ENCODE measurements at places on chromosomes 6 and 20.

GRCh38 chr6:137412562-137412961, 81.6 kb downstream of the OLIG3 start:
- no peak for DNase-seq

GRCh38 chr6:110815015-110815410, 256 bp downstream of the CDK19 start:
- DNase-seq = no peak

DNA sequence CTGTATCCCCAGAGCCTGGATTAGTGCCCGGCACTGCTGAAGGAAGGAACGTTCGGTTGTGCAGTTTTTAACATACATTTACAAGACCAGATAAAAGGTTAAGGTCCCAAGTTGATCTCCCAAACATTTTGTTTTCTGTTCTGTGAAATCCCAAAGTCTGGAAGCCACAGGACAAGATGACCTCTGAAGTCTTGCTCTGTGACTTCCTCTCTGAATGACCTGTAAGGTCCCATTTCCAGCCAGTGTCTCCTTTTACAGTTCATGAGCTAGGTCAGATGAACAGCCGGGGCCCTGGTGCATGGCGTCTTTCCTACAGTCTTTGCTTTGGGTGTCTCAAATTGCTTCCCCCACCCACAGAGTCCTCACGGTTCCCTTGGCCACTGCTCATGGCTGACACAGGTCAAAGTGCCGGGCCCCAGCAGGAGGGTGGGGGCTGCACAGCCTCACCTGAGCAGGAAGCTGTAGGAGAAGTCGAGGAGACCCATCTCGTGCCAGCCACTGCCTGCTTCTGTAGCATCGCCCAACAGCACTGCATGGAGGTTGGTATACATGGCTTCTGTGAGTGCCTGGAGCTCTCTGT, 24.0 kb downstream of the PTGIS start:
- DNase-seq = no peak

DNA sequence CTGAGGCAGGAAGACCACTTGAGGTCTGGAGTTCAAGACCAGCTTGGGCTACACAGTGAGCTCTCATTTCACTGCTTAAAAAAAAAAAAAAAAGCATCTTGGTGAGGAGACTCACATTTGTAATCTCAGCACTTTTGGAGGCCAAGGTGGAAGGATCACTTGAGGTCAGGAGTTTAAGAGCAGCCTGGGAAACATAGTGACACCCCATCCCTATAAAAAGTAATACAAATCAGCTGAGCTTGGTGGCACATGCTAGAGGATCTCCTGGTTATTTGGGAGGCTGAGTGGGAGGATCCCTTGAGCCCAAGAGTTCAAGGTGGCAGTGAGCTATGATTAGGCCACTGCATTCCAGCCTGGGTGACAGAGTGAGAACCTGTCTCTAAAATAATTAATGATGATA, 29.4 kb upstream of the SYNCRIP start:
- DNase-seq = no peak

- DNase-seq = no peak
These were observed 8.8 kb downstream of the DEFB129 start for GRCh38 chr20:235891-236290.

DNA sequence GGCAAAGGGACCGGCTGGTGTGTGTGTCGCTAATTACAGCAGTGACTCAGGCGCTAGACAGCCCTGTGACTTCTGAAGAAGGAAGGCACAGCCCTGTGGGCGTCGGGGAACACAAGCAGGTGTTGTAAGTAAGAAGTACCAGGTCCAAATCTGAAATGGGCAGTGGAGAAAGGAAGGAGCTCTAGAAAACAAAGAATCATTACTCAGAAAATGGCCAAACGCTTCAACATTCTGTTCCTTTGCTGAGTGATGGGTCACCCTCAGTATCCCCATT, 106.8 kb downstream of the PXDC1 start:
- DNase-seq = no peak

DNA sequence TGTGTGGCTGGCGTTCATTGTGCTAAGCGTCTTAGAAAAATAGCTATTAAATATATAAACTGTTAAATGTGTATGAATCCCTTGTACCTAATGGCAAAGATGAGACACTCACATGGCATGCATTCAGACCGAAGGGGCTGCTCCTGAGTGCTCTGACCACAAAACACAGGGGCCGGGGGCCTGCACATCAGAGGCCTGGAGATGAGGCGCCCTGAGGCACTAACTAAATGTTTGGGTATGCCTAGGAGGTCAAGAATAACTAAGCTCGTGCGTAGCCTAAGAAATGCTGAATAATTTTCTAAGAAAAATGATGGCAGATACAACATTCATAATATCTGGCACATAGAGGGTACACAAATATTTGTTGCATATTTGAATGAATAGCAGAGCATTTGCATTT, 92.5 kb downstream of the PSMB1 start:
- DNase-seq = no peak

GRCh38 chr6:68633972-68634725, 933 bp upstream of the ADGRB3 start:
- no peak for DNase-seq

GRCh38 chr6:169428532-169428931, 174.9 kb upstream of the THBS2 start:
- no peak for DNase-seq

GRCh38 chr6:22313796-22314195, 17.0 kb upstream of the PRL start:
- no peak for DNase-seq

- no peak for DNase-seq
These were observed 206.9 kb downstream of the IBTK start for GRCh38 chr6:82040405-82041221.

DNA sequence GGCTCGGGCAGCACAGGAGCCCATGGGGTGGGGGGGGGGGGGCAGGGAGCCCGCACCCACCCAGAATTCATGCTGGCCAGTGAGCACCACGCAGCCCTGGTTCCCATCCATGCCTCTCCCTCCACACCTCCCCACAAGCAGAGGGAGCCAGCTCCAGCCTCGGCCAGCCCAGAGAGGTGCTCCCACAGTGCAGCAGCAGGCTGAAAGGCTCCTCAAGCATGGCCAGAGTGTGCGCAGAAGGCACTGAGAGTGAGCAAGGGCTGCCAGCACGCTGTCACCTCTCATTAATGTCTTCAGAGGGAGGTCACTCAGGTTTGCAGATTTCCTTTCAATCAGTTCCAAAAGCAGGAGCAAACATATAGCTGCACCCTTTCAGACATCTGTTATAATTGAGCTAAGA, 32.4 kb downstream of the GSTA4 start:
- DNase-seq = no peak

DNA sequence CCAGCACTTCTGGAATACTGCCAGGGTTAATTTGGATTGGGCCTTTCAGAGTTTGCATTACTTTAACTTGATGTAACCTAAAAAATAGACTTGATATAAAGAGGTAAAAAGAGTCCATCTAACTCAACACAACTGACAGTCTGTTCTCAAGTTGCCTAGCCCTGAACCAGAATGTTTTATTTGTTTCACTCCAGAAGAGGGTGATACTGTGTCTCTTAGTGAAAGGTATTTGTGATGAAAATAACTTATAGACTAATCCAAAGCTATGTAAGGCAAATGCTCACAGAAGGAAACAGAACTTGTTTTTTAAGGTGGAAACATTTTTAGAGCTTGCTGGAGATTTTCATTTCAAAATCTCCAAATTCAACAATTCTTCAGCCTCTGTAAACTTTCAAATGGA, 469.1 kb upstream of the RUNX2 start:
- DNase-seq = no peak

DNA sequence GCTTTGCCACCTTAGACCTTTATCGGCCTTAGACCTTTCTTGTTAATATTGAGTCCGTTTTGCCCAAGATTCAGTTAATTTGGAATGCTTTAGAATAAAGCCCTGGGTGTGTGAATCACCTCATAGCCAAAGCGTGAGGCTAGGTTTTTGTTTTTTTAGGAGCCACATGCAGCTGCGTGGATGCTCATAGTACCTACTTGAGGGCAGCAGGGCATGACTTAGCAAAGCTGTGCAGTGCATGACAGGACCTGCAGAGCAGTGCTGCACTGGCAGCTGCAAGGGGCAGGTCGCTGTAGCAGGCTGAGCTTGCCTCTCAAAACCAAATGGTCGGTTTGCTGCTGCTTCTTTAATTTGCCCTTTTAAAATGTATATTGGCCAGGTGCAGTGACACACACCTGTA, 116.1 kb downstream of the JAG1 start:
- no peak for DNase-seq

GRCh38 chr6:131029626-131030297, 33.3 kb downstream of the EPB41L2 start:
- DNase-seq = no peak

DNA sequence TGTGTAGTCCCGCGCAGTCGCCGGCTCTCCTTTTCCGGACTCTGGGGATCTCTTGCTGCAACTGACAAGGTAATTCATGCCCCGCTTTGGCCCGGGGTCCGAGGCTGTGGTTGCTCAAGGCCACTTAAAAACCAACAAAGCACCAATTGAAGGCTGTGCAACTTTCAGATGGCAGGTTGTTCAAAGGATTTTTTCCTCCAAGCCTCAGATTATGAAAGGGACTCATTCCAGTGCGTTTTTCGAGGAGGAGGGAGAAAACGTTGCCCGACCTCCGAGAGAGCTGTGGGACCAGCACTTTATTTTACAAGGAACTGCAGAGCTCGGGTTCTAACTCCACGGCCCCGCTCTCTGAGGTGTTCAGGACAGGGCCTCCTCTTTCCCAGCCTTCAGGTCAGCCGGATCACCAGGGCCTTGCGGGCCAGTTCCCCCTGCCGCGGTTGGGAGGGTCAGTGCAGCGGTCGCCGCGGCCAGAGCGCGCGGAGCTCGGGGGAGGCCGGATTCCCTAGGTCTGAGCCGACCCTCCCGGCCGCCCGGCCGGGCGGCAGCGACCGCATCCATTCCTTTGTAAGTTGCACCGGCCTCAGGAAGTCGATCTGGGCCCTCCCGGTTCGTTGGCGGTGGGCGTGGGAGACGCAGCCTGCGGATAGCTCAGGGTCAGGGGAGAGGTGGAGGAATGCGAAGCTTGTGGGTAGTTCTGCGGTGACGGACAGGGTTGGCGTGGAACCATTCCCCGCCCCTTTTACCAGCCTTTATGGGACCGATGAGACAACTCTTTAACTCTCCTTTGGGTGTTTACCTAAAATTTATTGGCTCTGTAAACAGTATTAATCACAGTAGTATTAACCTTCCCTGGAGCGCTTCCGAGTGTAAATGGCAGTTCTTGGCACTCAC, 1.6 kb downstream of the UTRN start:
- DNase-seq = no peak

GRCh38 chr6:109800771-109801170, 109.7 kb downstream of the FIG4 start:
- no peak for DNase-seq

DNA sequence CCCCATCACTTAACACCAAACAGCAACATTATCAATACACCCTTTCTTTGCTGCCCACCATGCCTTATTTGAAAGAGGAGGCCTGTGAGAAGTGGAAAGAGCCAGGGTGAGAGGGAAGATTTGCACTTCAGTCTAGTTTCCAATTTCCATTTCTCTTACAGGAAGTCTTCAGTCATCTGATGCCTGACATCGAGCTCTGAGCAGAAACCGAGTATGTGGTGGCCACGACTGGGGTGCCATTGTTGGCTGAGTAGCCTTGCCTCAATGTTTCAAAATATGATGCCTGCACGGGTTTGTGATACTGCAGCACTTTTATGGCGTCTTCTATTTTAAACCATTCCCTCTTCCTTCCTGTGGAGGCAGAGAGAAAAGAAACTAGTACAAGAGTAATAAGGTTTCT, 39.8 kb upstream of the SMIM29 start:
- no peak for DNase-seq

GRCh38 chr6:105988321-105988720, 97.8 kb upstream of the PRDM1 start:
- no peak for DNase-seq

DNA sequence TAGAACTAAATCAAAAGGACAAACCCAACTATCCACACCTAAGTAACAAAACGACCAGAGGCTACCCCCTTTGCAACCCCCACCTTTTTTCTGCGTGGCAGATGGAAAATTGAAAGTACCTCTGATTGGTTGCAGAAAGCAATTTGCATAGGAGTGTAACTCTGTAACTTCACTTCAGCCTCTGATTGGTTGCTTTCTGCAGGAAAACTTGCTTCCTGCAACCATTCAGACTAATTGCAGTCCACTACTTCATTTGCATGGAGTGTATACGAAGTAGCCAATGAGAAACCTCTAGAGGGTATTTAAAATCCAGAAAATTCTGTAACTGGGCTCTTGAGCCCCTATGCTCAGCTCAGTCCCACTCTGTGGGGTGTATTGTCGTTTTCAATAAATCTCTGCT, 129.1 kb upstream of the OLIG3 start:
- no peak for DNase-seq

DNA sequence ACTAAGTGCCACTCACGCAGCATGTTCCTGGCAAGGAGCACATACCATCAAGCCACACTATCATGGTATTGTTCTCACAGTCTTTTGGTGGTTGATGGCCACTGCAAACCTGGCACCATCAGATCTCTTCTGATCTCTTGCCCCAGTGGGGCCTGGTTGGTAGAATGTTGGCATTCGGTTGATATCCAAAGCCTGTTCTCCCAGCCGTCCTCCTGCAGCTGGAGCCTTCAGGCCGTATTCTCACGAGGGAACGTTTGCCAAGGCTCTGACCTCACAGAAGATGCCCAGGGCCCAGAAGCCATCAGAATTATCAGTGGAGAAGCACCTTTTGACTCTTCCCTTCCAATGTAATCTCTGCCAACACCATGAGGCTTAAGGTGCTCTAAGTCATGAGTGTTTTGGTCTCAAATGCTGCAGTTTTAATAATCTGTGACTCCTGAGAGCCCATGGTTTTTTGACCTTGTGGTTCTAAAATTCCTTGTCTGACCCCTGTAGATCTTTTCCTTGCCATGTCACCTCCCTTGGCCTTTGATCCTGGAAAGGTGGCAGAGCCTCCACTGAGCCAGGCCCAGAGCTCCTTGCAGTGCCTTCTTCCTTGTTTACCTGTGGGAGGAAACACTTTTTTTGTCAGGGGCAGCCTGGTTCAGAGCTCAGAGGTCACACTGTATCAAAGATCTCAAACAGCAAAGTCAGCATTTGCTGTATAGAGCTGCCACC, 27.8 kb downstream of the POFUT1 start:
- no peak for DNase-seq

DNA sequence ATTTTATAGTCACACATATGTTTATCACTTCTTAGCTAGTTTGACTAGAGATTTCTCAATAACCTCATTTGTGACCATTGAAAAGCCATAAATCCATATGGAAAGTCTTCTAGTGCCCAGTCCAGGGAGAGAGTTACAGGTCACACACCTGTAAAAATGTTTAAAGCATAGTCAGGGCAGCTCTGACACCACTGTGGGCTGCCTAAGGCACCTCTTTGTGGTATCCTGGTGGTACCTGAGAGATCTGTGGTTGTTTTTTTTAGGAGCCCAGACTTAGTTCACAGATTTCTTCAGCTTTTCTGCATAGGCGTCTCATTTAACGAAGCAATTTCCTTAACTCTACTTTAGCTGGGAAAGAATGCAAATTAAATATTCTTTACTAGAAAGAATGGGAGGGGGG, 186.6 kb downstream of the CENPW start:
- no peak for DNase-seq

GRCh38 chr6:19269341-19269898, 567.8 kb upstream of the ID4 start:
- DNase-seq = no peak

- no peak for DNase-seq
These were observed 169.9 kb downstream of the BCAS1 start for GRCh38 chr20:53900380-53900999.

- DNase-seq = no peak
These were observed 977 bp downstream of the TNXB start for GRCh38 chr6:32108094-32108627.
